Inflammatory macrophage treated with lipopolysaccharide for 1 hour (primary cell): ENCODE measurements at places on chromosomes 1 and 21.
A peak's percentile ranks its signal among the peaks of the same experiment; 100 is the strongest.

- peak; percentile 75 for DNase-seq
Observed at GRCh38 chr1:53408013-53408754, 51.0 kb upstream of the DMRTB1 start.

DNA sequence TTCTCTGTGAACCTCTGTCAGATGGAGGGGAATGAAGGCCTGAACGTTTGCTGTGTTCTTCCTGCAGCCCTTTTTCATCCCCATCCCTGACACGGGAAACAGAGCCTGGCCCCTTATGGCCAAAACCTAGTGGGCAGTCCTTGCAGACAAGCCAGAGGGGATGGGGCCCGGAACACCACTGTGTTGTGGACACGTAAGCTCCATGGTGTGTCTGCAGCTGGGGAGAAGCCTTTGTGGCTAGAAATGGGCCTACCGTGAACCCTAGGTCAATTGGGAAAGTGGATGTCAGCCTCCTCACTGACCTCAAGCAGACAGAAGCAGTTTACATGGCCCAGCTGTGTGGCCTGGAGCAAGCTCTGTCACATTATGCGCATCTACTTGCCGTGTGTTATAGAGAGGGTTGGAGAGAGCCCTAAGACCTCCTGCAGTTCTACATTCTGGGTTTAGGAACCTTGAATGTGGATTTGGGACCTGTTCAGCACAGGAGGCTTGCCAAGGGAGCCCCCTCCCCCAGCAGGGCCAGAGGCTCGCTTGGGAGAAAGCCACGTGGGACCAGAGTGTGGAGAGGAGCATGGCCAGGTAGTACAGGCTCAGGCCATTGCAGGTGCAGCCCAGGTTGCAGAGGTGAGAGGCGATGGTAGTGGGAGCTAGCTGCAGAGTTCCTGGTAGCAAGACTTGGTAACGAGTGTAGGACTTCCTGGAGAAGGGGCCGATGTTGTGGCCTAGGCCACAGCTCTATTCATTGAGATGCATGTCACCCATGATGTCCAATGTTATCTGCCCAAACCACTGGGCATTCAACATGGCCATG is 20.7 kb downstream of the PARS2 start:
- no peak for DNase-seq

DNA sequence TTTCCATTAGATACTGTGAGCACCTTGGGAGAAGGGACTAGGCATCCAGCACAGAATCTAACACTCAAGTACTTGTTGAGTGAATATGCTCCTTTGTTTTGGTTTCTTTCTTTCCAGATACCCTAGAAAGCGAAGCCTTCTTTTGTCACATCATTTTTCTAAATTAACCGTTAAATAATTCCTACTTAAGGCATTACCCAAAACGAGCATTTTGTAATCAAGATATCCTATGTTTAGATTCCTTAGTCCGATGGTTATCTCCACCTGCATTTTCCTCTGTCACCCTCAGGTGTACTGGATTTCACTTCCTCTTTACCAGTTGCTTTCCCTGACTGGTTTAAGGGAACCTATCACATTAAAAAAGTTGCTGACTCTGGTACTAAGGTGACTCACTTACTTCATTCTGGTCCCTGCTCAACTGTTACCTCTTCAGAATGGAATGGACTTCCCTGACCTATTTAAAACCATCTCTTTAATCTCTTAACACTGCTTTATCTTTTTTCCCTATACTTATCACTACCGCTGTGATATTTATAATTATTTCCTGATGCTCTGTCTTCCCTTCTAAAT is 3.2 kb downstream of the B3GALNT2 start:
- no peak for DNase-seq

GRCh38 chr1:94329276-94329675 is 88.9 kb upstream of the ABCD3 start:
- DNase-seq: no peak

DNA sequence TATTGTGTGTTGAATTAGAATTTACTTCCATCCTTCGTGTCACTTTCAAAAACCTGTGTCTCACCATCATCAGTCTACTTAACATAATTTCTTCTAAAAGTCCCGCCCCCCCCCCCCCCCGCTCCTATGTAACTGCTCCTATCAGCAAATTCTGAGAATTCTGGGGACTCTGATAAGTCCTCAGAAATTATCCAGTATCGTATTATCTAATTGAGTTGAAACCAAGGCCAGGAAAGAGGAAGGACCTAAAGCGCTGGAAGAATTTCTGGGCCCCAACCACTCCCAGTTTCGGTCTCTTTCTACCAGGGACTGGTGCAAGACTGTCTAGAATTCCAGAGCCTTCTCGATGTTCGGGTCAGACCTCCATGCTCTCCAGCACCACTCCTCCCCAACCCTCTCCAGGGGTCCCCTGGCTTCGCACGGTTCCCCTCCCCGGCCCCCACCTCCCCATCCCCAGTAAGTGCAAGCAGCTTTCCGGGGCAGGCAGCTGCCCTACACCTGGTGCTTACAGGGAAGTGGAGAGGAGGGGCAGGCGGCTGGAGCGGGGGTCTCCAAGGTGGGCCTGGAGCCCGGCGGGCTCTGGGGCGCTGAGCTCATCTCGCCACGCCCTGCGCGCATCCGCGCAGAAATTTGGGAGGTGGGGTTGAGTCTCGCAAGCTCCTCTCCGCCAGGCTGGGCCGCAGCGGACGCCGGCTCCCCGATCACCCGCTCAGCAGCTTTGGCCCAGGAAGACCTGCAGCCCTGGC is 16.0 kb upstream of the ZNF496 start:
- DNase-seq: peak; percentile 44
